Osteoblast (primary cell): ENCODE measurements at places on chromosomes 11 and 22.

DNA sequence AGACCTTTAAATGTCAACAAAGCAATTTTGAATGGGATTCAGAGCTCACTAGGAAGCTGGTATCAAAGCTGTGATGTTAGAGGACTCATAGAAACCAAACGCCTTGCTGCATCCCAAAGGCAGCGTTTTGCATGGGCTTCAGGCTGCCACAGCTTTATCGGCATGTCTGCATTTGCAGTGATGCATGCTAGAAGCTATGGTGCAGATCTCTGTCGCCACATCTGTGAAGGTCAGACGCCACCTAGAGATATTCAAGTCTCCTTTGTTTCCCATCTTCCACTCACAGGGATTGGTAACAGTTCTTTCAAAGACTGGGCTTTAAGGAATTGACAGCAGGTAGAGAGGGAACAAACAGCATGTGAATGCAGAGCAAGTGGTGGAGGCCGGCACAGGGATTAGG is 47.8 kb downstream of the NTM start:
- no peaks in the 10 kb centered on the region for H3K4me1 ChIP-seq
- H3K4me3 ChIP-seq: no peak overlapping the region
- H3K36me3 ChIP-seq: no peaks in the 10 kb centered on the region
- no peak for DNase-seq

GRCh38 chr11:30049214-30049613 is 32.4 kb upstream of the KCNA4 start:
- no peak overlapping the region for H3K4me3 ChIP-seq
- no peaks in the 10 kb centered on the region for H3K36me3 ChIP-seq
- DNase-seq: no peak
- H3K27ac ChIP-seq: no peak overlapping the region
- no peaks in the 10 kb centered on the region for H3K4me1 ChIP-seq
- H3K27me3 ChIP-seq: no peaks in the 10 kb centered on the region

DNA sequence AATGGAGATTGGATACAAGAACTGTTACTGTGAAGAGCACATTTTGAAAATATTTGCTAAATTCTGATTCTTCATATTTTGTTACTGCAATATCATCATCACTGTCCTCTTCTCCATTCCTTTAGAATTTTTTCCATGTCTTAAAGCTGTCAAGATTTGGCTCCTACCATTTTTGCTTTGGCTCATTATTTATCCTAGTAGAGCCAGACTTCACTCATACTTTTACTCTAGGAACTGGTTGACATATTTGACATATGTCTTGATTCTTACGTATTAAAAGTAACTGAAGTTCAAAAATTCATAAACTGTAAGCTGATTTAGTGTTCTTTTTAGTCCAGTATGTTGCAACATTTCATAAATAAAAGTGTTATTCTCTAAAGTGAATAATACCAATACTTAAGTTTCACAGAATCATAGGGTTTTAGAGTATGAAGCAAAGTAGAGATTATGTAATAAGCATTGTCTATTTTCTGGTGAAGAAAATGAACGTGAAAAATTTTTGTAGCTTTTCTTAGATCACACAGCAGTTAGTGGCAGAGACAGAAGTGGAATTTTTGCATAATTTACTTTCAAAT is 225.6 kb downstream of the TMEM135 start:
- H3K4me3 ChIP-seq: no peak overlapping the region
- peaks cover 34% of the 10 kb centered on the region for H3K4me1 ChIP-seq

GRCh38 chr22:28435140-28435768 is 244.4 kb downstream of the TTC28 start:
- peaks cover 17% of the 10 kb centered on the region for H3K4me1 ChIP-seq
- H3K4me3 ChIP-seq: no peak overlapping the region
- DNase-seq: no peak
- no peak overlapping the region for H3K27ac ChIP-seq

DNA sequence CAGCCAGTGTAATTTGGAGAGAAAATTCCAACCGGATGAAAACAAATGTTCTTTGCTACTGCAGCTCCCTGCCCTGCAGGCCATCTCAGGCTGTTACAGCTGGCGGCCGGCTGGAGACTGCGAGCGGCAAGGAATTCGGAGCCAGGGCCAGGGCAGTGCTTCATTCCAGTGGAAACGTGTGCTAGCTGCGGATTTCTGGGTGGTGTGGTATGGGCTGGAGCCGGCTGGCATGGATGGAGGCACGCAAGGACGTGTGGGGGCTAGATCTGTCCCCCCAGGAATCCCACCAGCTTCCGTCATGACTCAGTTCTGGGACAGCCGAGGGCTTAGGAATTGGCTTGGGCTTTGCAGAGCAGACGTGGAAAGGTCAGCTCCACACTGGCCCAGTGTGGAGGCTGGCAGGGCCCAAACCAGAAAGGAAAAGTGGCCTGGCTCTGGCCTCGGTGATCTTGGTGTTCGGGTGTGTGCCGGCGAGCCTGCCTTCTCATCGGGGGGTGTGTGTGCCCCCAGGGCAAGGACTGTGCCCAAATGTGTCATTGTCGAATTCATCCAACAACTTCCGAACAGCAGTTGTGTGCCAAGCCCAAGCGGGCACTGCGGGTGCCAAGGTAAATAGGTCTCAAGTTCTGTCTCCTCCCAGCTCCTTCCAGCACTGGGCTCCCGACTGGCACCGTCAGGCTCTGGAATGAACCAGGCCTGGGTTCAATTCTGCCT is 48.1 kb upstream of the SHISAL1 start:
- H3K36me3 ChIP-seq: no peaks in the 10 kb centered on the region
- H3K4me1 ChIP-seq: peaks cover 46% of the 10 kb centered on the region
- H3K27me3 ChIP-seq: no peaks in the 10 kb centered on the region
- DNase-seq: peak; percentile 97
- peak overlapping the region; percentile 26 for H3K4me3 ChIP-seq

DNA sequence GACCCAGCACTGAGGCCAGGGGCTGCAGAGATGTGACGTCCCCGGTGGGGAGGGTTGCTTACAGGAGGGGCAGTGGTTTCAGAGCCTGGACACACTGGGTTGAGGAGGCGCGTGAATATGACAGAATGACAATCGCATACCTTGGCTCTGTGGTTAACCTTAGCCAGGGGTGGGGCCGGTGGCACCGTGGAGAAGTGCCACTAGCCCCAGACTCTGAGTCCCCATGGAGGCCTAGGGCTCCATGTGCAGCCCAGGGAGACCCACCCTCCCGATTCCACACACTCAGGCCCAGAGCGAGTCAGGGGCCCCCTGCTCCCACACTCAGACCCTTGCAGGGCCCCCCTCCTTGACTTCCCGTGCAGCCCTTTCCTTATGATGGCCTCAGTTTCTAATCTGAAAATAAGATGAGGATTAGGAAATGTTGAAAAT is 3.6 kb upstream of the ACR start:
- H3K27me3 ChIP-seq: peaks cover 35% of the 10 kb centered on the region
- no peak overlapping the region for H3K27ac ChIP-seq
- H3K4me1 ChIP-seq: no peaks in the 10 kb centered on the region
- H3K4me3 ChIP-seq: no peak overlapping the region

GRCh38 chr11:72704028-72704782 is 30.0 kb upstream of the PDE2A start:
- H3K27me3 ChIP-seq: no peaks in the 10 kb centered on the region
- no peak for DNase-seq
- H3K27ac ChIP-seq: no peak overlapping the region
- peaks cover 14% of the 10 kb centered on the region for H3K4me1 ChIP-seq
- H3K36me3 ChIP-seq: peaks cover 30% of the 10 kb centered on the region

- H3K4me3 ChIP-seq: no peak overlapping the region
- H3K27ac ChIP-seq: no peak overlapping the region
- H3K27me3 ChIP-seq: no peaks in the 10 kb centered on the region
- DNase-seq: no peak
- peaks cover 12% of the 10 kb centered on the region for H3K36me3 ChIP-seq
Measured at GRCh38 chr11:113341388-113342165, 27.2 kb downstream of the TTC12 start.

DNA sequence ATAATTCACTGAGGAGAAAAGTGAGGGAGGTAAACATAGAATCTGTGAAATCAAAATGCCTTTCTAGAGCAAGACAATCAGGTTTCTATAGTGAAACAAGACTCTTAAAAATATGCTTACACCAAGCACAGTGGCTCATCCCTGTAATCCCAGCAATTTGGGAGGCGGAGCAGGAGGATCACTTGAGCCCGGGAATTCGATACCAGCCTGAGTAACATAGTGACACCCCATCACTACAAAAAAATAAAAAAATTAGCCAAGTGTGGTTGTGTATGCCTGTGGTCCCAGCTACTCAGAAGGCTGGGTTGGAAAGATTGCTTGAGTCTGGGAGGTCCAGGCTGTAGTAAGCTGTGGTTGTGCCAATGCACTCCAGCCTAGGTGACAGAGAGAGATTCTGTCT is 43.2 kb upstream of the ME3 start:
- H3K4me3 ChIP-seq: no peak overlapping the region
- H3K27ac ChIP-seq: no peak overlapping the region
- H3K4me1 ChIP-seq: peaks cover 23% of the 10 kb centered on the region

- no peaks in the 10 kb centered on the region for H3K4me1 ChIP-seq
- no peak overlapping the region for H3K27ac ChIP-seq
- H3K36me3 ChIP-seq: no peaks in the 10 kb centered on the region
- no peak for DNase-seq
- no peak overlapping the region for H3K4me3 ChIP-seq
Measured at GRCh38 chr11:78916759-78917158, 342.1 kb upstream of the NARS2 start.

GRCh38 chr11:1180947-1181391 is 23.2 kb downstream of the MUC5AC start:
- H3K27ac ChIP-seq: no peak overlapping the region
- no peaks in the 10 kb centered on the region for H3K27me3 ChIP-seq
- no peaks in the 10 kb centered on the region for H3K4me1 ChIP-seq
- H3K36me3 ChIP-seq: no peaks in the 10 kb centered on the region
- no peak for DNase-seq

DNA sequence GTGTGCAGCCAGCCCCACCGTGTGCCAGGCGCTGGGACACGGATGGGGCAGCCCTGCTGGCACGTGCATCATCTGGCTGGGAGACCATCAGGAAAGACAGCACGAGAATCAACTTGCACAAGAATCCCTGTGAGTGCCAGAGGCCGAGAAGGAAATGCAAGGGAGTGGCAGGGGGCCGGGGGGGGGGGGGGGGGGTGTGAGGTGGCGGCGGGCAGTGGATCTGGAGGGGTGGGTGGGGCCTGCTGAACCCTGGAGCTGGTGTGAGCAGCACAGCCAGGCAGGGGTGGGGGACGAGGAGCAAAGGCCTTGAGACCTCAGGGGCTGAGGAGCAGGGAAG is 14.0 kb upstream of the FLRT1 start:
- H3K4me1 ChIP-seq: no peaks in the 10 kb centered on the region
- no peak for DNase-seq
- no peaks in the 10 kb centered on the region for H3K36me3 ChIP-seq
- H3K4me3 ChIP-seq: no peak overlapping the region

- H3K4me1 ChIP-seq: peaks cover 33% of the 10 kb centered on the region
- no peaks in the 10 kb centered on the region for H3K27me3 ChIP-seq
- H3K27ac ChIP-seq: peak overlapping the region; percentile 59
Measured at GRCh38 chr11:2990617-2991451, 1.3 kb downstream of the NAP1L4 start.

- H3K27ac ChIP-seq: peak overlapping the region; percentile 68
- DNase-seq: no peak
- peaks cover 84% of the 10 kb centered on the region for H3K36me3 ChIP-seq
Measured at GRCh38 chr11:65434057-65434666, 11.6 kb downstream of the NEAT1 start.

- H3K27ac ChIP-seq: no peak overlapping the region
- H3K4me3 ChIP-seq: no peak overlapping the region
- peaks cover 23% of the 10 kb centered on the region for H3K27me3 ChIP-seq
Measured at GRCh38 chr22:22786301-22787115, 101.1 kb upstream of the IGLL5 start.

DNA sequence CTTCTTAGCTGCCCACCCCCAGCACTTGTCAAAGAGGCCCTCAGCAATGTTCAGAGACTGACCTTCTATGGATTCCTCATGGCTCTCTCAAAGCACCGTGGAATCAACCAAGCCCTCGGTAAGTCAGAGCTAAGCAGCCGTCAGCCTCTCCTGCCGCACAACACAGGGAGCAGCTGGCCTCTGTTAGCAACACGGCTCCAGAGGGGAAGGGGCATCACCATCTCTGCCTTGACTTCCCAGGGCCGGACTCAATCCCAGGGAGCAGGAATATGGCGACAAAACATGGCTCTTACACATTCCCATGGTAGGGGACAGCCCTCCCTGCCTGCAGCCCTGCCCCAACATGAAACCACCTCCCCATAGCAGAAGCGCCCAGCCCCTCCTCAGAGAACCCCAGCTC is 18.9 kb downstream of the ARFGAP2 start:
- no peak for DNase-seq
- H3K4me1 ChIP-seq: peaks cover 18% of the 10 kb centered on the region
- H3K27me3 ChIP-seq: no peaks in the 10 kb centered on the region
- H3K4me3 ChIP-seq: no peak overlapping the region
- peaks cover 2% of the 10 kb centered on the region for H3K36me3 ChIP-seq

DNA sequence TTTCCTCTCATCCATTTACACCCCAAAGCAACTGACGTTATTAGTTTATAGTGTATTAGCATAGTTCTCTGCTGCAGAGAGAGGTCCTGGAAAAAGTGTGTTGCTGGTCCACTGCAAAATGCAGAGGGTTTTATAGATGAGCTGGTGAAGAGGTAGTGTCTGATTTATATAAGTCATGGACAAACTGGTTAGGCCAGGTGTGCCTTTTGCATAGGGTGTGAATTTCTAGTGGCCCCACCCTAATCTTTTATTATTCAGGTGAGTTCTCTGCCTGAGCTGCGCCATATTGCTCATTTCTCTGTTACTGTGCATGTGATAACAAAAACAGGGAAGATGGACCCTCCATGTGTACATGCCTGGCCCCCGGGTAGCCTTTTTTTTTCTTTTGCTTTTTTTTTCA is 43.1 kb upstream of the TRIM77 start:
- DNase-seq: no peak
- no peaks in the 10 kb centered on the region for H3K27me3 ChIP-seq
- H3K4me3 ChIP-seq: no peak overlapping the region
- no peaks in the 10 kb centered on the region for H3K4me1 ChIP-seq
- no peaks in the 10 kb centered on the region for H3K36me3 ChIP-seq
